Chondrocyte (in vitro differentiated cells): ENCODE measurements at places on chromosomes 11 and 22. TPM values are rescaled to one million over a fixed set of nuclear protein-coding genes. Genes with fewer than 3 reads are reported as not detected.

PGA5 gene
- total RNA-seq = not detected in 3 replicates

NELL1 gene
- total RNA-seq = not detected in 3 replicates

CNTF gene
- 0.92 to 1.3 TPM (median 1.1 TPM) in 3 replicates for total RNA-seq

SMC1B gene
- not detected in 3 replicates for total RNA-seq

UPK3A gene
- total RNA-seq = not detected in 3 replicates

SLC5A1 gene
- 0.23 TPM in 1 of 3 replicates, not detected in the others for total RNA-seq

TOLLIP gene
- 54.9 to 60.9 TPM (median 58.4 TPM) in 3 replicates for total RNA-seq

RAB3IL1 gene
- total RNA-seq = 9.7 to 24.7 TPM (median 24.1 TPM) in 3 replicates

PYGM gene
- total RNA-seq = 0.65 to 1.6 TPM (median 1.2 TPM) in 3 replicates

OR2AG1 gene
- total RNA-seq = not detected in 3 replicates

GPHA2 gene
- total RNA-seq = not detected in 3 replicates

CCDC87 gene
- total RNA-seq = 0.23 to 0.32 TPM (median 0.27 TPM) in 3 replicates

MIAT gene
- total RNA-seq = 2.5 to 6.2 TPM (median 3.5 TPM) in 3 replicates
